ENCODE measurements at places on chromosomes 7 and 10.
A peak's percentile ranks its signal among the peaks of the same experiment; 100 is the strongest.

GRCh38 chr7:39248692-39249090, 271.0 kb downstream of the POU6F2 start:
- no peak for DNase-seq

DNA sequence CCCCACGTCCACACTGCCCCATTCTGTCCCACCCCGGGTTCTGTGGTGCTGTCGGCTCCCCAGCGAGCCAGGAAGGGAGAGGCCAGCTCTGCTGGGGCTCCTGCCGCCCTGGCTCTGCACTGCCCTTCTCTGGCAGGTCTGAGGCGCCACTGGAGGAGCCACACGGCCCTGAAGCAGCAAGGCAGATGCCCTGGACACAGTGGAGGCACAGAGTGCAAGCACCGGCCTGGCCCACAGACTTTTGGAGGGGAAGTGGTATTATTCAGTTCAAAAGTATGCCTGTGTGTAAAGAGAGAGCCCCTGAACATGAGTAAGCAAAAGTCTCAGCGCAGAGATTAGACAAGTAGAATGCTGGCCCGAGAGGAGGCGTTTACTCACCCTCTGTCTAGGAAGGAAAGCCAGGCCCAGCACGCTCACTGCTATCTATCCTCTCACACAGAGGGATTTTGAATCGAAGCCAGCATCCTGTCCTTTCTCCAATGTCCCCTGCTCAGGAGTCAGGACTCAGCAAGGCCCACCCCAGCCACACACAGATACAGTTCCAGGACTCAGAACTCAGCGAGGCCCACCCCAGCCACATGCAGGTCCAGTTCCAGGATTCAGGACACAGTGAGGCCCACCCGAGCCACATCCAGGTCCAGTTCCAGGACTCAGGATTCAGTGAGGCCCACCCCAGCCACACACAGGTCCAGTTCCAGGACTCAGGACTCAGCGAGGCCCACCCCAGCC, 115.0 kb downstream of the EGFR start:
- DNase-seq: peak; percentile 35

DNA sequence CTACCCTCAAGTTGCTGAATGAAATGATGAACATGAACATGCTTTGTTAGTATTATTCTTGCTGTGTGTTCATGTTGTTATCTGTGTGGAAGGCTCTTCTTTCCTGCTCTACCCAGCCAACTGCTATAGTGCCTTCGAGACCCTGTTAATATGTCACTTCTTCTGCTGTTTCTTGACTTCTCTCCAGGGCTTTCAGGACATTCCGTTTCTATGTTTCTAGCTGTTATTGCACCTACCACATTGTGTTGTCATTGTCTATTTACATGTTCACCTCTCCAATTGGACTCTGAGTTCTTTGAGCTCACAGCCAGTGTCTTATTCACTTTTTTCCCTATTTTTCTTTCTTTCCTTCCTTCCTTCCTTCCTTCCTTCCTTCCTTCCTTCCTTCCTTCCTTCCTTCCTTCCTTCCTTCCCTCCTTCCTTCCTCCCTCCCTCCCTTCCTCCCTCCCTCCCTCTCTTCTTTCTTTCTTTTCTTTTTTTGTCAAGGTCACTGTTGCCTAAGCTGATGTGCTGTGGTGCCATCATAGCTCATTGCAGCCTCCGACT, 40.4 kb downstream of the BAMBI start:
- DNase-seq: no peak

DNA sequence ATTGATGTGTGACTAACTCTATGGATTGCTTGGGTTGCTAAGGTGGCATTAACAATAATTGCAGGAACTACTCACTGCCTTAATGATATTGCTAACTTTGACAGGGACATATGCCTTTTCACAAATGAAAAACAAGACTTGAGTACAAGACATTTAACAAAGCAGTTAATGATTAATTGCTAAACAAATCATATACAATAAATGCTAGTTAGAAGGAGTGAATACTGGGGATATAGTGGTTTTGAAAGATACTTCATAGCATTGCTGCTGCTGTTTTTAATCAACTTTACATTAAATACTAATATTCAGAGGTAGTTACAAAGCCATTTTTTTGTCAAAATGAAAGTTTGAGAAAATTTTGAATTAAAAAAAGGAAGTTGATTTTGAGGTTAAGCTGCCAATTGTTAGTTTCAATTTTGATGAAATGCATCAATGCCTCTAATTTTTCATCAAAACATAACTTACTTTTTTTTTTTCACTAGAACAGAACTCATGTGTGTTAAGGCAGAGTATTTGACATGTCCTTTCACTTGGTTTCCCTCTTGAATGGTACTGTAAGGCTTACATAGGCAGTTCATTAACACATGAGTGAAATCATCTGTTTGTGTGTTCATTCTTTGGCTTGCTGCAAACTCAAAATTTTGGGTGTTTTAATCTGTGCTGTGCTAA, 106.2 kb upstream of the SEMA3D start:
- peak; percentile 48 for DNase-seq

- peak; percentile 1 for DNase-seq
Observed at GRCh38 chr7:17446340-17446739, 147.9 kb downstream of the AHR start.

DNA sequence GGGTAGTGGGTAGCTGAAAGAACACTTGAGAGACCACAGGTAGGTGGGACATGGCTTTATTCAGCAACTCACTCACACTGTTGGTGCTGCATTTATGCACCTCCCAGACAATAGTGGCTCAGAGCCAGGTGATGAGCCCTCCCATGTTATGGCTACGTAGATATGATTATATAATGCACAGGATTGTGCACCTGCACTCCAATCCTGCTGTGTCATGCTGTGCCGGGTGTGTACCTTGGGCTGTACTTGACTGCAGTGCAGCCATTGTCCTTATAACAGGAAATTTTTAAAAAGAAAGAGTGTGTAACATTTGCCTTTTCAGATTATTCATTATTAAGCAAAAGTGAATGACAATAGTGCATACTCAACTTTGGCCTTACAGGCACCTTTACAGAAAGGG, 366.1 kb upstream of the BMPER start:
- no peak for DNase-seq
